ENCODE measurements at places on chromosomes 4 and X.
A peak's percentile ranks its signal among the peaks of the same experiment; 100 is the strongest.

DNA sequence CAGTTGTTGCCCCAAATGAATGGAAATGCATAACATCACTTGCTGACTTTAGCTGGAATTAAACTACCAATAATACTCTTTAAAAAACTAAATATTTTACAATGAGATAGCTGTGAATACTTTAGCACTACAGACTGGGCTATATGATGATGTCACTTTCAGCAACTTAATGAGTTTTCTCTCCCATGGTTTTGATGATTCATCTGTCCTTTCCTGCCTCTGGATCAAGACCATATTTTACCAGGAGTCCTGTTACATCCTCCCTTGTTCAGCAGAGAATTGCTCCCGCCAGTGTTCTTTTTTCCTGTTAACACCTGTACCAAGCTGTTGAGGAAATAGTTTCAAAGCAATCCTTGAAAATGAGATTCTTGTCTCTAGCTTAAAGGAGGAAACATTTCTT lies 543.0 kb downstream of the SPRY1 start:
- no peak for DNase-seq

- peak; percentile 22 for DNase-seq
Measured at GRCh38 chr4:9762823-9763475, 18.5 kb upstream of the DRD5 start.

DNA sequence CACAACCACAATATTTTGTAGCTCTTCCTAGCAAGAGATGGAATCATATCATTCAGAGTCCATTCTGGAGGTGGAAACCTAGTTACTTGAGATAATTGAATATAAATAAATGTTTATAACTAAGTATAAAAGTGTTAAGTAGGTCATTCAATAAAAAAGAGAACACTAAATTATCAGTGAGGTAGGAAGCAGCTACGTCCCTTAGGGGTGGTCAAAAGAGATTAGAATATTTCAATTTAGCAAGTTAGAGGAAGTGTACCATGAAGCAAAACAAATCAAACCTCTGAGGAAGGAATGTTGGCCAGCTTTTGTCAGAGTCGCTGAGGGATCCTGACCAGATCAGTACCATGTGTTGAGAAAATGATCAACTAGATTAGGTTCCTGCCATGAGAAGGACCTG lies 38.0 kb downstream of the GK2 start:
- no peak for DNase-seq

GRCh38 chrX:15930585-15930984 lies 76.0 kb upstream of the AP1S2 start:
- DNase-seq = no peak

GRCh38 chr4:156968479-156968984 lies 3.1 kb downstream of the PDGFC start:
- peak; percentile 39 for DNase-seq

DNA sequence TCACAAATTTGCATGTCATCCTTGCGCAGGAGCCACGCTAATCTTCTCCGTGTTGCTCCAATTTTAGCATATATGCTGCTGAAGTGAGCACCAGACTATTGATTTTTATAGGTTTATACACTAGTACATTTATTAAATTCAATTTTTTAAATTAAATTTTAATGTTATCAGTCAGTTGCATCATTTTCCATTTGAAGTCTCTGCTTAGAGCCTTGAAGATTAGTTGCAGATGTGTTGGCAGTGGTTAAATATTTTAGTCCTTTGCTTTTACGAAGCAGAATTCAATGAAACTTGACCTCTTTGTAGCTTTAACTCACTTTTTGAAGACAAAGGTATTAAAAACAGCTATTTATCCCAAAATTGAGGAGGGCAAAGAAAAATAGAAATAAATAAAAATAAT lies 16.5 kb downstream of the TRAPPC11 start:
- DNase-seq = no peak

DNA sequence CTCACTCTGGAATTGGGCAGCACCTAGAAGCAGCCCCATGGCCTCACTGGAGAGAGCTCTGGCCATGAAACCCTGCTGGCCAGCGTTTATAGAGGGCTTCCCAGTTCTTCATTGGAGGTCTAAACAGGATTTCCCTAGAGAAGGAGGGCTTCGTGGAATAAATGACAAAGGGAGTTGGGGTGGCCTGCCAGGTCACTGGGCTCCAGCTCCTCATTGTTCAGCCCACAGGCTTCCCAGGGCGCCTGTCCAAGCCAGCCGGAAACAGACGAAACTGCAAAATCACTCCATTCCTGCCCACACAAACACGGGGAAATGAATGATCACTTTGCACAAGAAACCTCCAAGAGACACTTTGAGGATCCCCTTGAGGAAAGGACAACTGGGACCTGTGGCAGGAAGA lies 189.7 kb downstream of the TSPAN5 start:
- no peak for DNase-seq

DNA sequence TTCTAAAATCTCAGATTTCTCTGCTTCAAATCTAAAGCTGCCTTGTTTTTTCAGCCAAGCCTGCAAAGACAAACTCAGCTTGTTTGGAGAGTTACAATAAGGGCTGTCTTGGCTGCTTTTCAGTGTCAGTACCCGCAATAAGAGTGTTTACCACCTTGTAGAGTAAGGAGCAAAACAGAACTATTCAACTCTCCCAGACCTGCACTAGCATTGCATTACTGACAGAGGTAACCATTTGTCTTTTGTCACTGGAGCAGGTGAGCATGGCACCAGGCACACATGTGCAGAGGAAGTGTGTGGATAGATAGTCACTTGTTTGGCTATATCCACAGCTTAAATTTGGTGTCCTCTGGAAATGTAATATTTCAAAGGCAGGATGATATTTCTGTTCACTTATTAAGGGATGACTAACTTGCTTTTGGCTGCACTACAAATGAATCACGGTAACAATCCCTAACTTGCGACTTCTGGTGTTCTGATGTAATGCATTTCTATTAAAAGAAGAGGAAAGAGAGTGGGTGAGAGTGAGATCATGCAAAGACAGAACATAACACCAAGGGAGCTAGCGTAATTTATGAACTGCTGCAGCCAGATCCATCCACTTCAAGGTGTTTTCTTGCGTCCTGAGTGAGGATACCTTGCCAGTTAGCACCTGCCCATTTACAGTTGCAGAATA lies 38.6 kb downstream of the PTCHD1 start:
- no peak for DNase-seq

DNA sequence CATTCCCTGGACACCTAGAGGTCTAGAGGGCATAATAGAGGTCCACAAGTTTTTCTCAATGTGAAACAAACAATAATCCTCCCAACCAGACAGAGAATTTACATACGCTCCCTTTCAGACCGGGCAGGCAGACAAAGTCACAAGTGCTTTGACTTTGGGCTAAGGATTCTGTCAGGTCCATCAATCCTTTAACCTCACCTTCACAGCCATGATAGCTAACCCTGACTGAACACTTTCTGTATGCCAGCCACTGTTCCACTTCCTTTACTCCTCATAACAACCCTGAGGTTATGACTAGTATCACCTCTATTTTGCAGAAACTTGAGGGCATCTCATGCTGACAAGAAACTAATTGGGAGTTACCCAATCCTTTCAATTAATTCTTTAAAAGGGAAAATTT lies 118.8 kb upstream of the AFF2 start:
- DNase-seq = peak; percentile 3

- no peak for DNase-seq
Measured at GRCh38 chrX:137342969-137343368, 223.0 kb upstream of the ZIC3 start.

DNA sequence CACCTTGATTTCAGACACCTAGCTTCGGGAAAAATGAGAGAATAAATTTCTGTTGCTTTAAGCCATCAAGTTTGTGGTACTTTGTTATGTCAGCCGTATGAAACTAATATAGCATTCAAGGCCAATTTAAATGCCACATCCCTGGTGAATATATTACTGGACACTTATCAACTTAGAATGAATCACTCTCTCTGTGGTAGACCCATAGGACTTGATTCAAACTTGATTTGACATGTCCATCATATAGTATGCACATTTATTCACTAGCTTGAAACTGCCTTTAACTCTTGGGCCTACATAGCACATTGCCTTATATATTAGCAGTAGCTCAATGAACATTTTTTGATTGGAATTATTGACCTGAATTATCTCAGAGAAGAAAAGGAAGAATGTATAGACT lies 172.3 kb downstream of the ADGRA3 start:
- DNase-seq = no peak

DNA sequence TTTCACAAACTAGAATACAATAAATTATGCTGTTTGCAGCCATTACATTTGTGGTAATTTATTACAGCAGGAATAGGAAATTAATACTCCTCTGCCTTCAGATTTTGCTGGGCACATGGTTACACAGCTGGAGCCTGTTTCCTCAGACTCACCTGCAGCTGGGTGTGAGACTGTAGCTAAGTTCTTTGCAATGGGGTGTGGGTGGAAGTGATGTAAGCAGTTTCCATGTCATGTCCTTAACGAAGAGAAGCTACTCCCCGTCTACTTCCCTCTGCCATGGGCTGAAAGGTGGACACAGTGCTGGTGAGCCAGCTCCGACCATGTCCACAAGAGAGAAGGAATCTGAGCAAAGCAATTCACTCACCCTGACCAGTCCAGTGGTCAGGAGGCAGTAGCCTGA lies 18.2 kb downstream of the SH3KBP1 start:
- DNase-seq = no peak

Data from CD4-positive, alpha-beta T cell treated with Interleukin-1 beta for 1 hour (primary cell).